Stimulated activated CD4-positive, alpha-beta T cell treated with anti-CD3 and anti-CD28 coated beads, Interleukin-12 subunit alpha, Interleukin-12 subunit beta, amount 100 ng/mL, for 48 hours (primary cell): ENCODE measurements at places on chromosomes 7 and 10.

- DNase-seq = no peak
Measured at GRCh38 chr7:47677664-47678063, 95.8 kb upstream of the TNS3 start.

- DNase-seq = no peak
Measured at GRCh38 chr10:63137306-63137705, 4.2 kb downstream of the NRBF2 start.

DNA sequence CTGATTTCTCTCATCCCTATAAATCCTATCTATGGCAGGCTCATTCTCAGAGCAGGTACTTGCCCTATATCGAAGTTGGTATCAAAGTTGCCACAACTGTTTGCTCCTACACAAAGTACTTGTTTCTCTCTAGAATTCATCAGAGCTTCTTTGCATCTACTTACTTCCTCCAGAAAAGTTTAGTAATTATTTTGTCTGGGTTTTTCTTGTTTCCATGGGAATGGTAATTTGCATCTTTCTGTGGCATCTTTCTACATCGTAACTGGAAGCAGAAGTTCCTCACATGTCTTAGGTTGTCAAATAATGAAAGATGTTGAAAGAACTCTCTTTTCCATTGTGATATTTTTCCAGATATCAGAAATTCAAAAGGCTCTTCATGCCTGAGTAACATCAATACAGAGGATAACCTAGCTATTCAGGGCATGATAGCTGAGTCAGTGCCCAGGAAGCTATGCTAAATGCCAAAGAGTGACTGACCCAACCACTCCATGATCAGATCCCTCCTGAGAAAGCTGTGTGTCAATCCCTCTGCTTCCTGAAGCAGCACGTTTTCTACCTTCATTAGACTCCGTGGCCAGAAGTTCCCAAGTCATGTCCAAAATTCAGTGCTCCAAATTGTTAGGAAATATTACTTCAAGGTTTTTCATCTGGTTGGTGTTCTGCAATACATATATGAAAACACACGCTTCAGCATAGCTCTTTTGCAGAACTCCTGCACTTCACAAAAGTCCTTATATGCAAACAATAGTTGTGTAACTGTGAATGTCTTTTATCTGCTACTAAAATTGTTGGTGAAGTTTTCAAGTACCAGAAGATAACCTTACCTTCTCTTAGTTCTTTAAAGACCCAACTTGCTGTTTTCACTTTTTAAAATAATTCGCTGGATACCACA, 216.5 kb downstream of the VTI1A start:
- DNase-seq = no peak

GRCh38 chr7:45597286-45597984, 23.3 kb downstream of the ADCY1 start:
- DNase-seq = no peak

- DNase-seq = no peak
Measured at GRCh38 chr7:107622429-107622828, 38.2 kb upstream of the SLC26A4 start.

- DNase-seq = no peak
Measured at GRCh38 chr10:28853195-28853594, 175.9 kb downstream of the BAMBI start.

- DNase-seq = no peak
Measured at GRCh38 chr7:132024290-132024689, 467.9 kb upstream of the PODXL start.

DNA sequence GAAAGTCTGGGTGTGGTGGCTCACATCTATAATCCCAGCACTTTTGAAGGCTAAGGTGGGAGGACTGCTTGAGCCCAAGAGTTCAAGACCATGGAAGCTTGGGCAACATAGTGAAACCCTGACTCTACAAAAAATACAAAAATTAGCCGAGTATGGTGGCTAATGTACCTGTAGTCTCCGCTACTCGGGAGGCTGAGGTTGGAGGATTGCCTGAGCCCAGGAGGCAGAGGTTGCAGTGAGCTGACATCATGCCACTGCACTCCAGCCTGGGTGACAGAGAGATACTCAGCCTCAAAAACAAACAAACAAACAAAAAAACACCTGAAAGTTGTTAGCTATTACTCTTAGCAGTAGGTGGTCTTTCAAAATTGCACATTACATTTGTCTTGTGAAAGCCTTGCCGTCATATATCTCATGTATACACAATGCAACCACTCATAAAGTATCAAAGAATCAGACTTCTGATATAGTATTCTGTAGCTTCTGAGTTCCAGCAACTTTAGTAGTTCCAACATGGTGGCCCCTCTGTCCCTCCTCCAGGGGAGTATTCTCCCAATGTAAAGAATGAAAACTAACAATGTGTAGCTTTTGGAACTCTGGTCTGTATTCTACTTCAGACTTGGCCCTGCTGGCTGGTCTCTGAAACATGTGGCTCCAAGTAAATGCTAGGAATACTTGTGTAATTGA, 101.5 kb downstream of the ZNF92 start:
- no peak for DNase-seq

DNA sequence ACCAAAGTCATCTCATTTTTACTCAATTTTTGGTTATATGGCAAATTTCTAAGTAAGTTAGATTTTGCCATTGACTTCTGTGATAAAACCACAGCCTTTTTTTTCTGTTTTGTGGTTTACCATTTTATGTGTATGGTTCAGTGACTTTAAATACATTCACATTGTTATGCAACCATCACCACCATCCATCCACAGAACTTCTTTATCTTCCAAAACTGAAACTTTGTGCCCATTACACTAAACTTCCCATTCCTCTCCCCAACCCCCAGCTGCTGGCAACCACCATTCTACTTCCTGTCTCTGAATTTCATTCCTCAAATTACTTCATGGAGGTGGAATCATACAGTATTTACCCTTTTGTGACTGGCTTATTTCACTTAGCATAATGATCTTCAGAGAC, 280.4 kb upstream of the TCERG1L start:
- no peak for DNase-seq

DNA sequence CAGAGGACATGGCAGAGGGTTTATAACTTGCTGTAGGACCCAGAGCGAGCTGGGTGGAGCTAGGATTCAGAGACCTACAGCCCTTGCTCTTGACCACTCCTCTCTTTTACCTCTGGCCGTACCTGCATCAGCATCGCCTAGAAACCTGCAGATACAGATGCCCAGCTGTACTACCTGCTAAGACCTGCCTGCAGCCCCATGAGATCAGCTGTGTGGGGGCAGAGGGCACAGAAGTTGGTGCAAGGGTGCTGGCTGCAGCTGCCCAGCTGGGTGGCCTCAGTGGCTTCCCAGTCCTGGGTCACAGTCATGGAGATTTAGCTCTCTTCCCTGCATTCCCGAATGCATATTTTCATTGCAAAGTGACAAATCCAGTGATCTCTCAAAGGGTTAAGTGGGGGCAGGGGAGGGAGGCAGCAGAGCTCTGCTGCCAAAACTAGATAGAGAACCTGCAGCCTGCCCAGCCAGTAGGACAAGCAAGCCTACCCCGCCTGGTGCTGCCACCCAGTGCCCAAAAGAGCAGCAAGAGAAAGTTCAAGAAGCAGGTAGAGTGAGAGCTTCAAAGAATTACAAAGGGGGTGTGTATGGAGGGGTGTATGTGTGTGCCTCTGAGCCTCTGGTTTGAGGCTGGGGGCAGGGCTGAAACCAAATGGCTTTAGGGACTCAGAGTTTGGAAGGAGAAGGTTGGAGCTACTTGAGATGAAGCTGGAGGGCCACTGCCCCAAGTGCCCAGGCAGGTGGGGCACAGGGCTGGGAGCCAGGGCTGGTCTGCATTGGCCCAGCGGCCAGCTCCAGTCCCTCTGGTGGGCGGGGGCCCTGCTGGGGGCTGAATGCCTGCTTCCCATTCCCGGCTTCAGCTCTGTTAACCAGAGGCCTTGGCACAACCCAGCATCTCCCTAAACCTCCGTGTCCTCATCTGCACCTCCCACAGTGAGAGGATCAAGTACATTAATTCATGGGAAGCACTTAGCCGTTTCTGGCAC, 6.9 kb downstream of the FAM241B start:
- DNase-seq = no peak

DNA sequence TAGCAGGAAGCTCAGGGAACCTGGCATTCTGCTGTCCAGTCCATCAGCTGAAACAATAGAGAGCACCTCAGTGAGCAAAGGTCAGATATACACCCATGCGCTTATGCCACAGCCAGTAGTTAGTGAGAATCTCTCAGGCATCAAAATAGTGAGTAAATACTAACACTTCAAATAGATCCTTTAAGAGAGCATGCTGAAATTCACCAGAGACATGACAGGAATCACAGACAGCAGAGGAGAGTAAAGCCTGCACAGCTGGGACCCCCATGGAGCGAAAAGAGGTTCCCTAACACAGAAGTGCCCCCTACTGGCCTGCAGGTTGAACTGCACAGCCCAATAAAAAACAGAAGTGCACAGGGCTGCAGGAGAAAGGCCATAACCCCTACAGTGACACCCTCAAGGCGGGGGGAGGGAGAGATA, 57.6 kb upstream of the ANTXRL start:
- DNase-seq = no peak

- DNase-seq = no peak
Measured at GRCh38 chr7:115844857-115845256, 185.7 kb downstream of the TFEC start.

DNA sequence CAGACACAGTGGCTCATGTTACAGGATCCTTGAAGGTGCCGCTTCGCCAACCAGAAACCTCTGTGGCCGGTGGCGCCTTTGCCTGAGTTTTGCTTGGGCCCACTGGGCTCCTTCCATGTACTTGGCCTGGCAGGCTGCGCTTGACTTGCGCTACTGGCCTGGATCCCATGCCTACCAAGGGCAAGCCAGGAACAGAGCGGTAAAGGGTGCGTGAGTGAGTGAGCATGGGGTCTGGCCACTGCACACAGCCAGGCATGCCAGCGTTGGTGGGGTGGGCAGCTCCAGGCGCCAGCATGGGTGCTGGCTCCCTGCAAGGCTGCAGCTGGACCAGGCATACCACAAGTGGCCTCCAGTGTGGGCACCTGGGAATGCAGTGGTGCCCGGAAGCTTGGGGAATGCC, 16.3 kb upstream of the TSPAN15 start:
- DNase-seq = no peak

GRCh38 chr7:14793151-14793550, 109.4 kb downstream of the DGKB start:
- DNase-seq = no peak

GRCh38 chr10:2342206-2342605, 604.9 kb upstream of the ADARB2 start:
- no peak for DNase-seq

GRCh38 chr10:119336599-119336998, 129.2 kb downstream of the GRK5 start:
- DNase-seq = no peak

- DNase-seq = no peak
Measured at GRCh38 chr7:49398746-49399145, 374.7 kb upstream of the VWC2 start.

DNA sequence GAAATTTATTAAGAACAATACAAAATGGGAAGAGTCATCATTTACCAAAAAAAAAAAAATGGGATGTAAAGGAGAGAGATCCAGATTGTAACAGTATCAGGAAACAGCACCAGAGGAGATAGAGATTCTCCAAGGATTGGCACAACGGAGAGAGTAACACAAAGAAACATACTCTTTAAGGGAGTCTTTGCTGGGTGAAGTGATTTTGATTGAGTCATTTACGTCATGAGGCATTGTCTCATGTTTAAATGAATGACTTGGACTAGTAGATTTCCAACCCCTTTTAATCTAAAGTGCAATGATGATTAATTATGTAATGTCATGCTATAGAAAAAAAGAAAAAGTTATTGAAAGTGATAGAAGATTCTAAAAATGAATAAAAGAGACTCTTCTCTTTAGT, 68.8 kb downstream of the ITGB8 start:
- no peak for DNase-seq

GRCh38 chr7:72023926-72024325, 388.2 kb downstream of the CALN1 start:
- no peak for DNase-seq

GRCh38 chr10:120539076-120539475, 82.0 kb downstream of the PLPP4 start:
- no peak for DNase-seq

GRCh38 chr7:112341464-112341863, 108.8 kb upstream of the IFRD1 start:
- no peak for DNase-seq

- DNase-seq = no peak
Measured at GRCh38 chr10:57699944-57700343, 567.8 kb downstream of the IPMK start.

DNA sequence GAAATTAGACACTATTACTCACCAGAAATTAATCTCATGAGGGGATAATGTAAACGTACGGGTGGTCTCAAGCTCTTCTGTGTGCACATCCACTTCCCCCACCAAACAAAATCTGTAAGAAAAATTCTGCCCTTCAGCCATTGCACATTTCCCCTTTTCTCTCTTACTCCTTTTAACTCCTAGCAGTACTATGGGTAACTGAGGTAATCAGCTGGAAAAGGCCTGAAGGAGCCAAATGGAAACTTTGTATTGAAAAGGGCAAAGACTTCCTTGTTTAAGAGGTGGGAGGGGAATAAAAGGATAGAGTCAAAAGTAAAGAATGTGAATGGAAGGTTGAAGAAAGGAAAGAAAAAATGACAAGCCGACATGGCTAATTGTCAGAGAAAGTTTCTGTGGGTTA, 273.8 kb downstream of the RNLS start:
- DNase-seq = no peak

DNA sequence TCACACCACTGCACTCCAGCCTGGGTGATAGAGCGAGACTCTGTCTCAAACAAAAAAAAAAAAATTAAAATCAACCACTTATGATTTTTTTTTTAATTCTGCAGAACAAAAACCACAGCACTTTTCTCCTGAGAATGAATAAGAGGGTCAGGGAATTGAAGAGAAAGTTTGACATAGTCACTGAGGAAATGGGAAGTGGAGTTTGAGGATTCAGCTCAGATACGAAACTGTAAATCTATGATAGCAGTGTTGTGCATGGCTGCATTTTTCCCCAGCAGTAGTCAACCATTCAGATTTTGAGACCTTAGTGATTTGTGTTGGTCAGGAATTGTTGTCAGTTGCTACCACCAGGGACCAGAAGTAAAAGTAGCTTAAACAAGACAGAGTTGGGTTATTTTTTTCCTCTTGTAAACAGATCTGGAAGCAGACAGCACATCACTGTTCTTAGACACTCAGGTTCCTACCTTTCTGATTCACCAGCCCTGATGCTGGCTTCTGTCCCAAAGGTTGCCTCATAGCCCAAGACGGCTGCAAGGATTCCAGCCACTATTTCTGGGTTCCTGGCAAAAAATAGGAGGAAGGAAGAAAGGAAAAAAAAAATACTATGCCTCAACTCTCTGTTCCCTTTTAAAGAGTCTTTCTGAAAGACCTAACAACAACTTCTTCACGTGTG, 20.1 kb downstream of the PILRA start:
- no peak for DNase-seq
